ENCODE measurements at places on chromosomes 16 and 17. TPM values are rescaled to one million over a fixed set of nuclear protein-coding genes. Genes with fewer than 3 reads are reported as not detected.

The ITGB3 gene
- 0.76 TPM for total RNA-seq

The MRC2 gene
- 31.4 TPM for total RNA-seq

The MEIOB gene
- total RNA-seq: not detected

DNA sequence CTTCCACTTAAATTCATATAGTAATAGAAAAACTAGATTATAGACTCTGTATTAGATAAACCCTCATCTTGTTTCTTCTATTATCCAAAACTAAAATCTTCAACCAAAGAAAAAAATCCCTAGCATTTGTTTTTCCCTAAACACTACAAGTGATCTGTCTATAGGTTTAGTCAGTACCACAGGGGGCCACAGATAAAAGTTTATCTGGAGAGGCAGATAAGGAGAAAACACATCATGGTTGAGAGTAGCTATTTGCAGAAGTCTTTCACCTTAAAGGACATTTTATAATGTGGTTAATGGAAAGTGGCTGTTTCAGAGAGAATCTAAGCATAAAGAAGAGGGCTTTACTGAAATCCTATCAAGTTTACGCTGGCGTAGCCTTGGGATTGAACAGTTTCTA lies 160.1 kb downstream of the CDK5R1 start:
- DNase-seq: no peak

DNA sequence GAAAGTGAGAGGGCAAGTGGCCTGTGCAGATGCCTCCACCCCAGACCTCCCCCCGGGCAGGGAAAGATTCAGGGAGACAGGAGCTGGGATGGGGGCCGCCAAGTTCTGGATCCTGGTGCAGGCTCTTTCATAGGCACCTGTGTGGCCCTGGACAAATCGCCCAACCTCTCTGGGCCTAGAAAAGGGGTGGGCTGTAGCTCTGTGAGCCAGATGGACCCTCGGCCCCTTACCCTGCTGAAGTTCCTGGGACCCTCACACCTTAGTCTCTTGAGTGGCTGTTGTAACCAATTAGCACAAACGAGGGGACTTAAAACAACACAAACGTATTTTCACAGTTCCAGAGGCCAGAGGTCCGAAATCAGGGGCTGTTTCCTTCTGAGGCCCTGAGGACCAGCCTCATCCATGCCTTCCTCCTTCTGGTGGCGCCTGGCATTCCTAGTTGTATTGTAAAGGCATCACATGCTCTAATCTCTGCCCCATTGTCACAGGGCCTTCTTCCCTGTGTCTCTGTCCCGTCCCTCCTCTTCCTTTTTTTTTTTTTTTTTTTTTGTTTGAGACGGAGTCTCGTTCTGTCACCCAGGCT lies 352.6 kb downstream of the SEC14L1 start:
- peak; percentile 54 for DNase-seq

All from suprapubic skin (tissue), 4 donors.